ENCODE measurements at places on chromosomes 1 and 21. TPM values are rescaled to one million over a fixed set of nuclear protein-coding genes. Genes with fewer than 3 reads are reported as not detected.

The PTGER3 gene
- total RNA-seq = 3.8 TPM

The TNNI3K gene
- 1.1 TPM for total RNA-seq

The CFAP74 gene
- not detected for total RNA-seq

The VCAM1 gene
- 191 TPM for total RNA-seq

The ERG gene
- 0.28 TPM for total RNA-seq

The CFHR2 gene
- not detected for total RNA-seq

The PLEKHN1 gene
- 0.28 TPM for total RNA-seq

The ERICH3 gene
- total RNA-seq = not detected

The UTS2 gene
- total RNA-seq = not detected

The PRSS38 gene
- total RNA-seq = not detected

The SYCP1 gene
- total RNA-seq = not detected

The OXCT2 gene
- total RNA-seq = 1.7 TPM

The OR2L3 gene
- not detected for total RNA-seq

The SEC16B gene
- total RNA-seq = 1.7 TPM

The TCHHL1 gene
- total RNA-seq = not detected

The TXNIP gene
- 229 TPM for total RNA-seq

The SPATA1 gene
- total RNA-seq = 0.71 TPM

The PLA2G2D gene
- not detected for total RNA-seq

The SH2D2A gene
- not detected for total RNA-seq

The ABCG1 gene
- 2.7 TPM for total RNA-seq

The CLDN14 gene
- total RNA-seq = 0.09 TPM

The ACTN2 gene
- total RNA-seq = 0.14 TPM

The PLOD1 gene
- 451 TPM for total RNA-seq

The SOX13 gene
- 2.2 TPM for total RNA-seq

The MORN1 gene
- 6.4 TPM for total RNA-seq

The ACKR1 gene
- not detected for total RNA-seq

The CFHR4 gene
- total RNA-seq = not detected

The LYPD8 gene
- total RNA-seq = 0.14 TPM

The AADACL3 gene
- not detected for total RNA-seq

The TNFRSF4 gene
- 0.14 TPM for total RNA-seq

The GRIK1 gene
- total RNA-seq = not detected

The FCRL4 gene
- total RNA-seq = not detected

The TAL1 gene
- under 0.01 TPM for total RNA-seq

The ADAM30 gene
- not detected for total RNA-seq

The AMY1B gene
- total RNA-seq = not detected

The ZNF648 gene
- not detected for total RNA-seq

The PLA2G2F gene
- not detected for total RNA-seq

The MSH4 gene
- total RNA-seq = 0.46 TPM

The TMPRSS2 gene
- not detected for total RNA-seq

The TSPAN2 gene
- total RNA-seq = 3.5 TPM

The CFHR1 gene
- total RNA-seq = not detected

The ARMH1 gene
- 0.71 TPM for total RNA-seq

The LCA5L gene
- total RNA-seq = 1.6 TPM

The CRNN gene
- not detected for total RNA-seq

The HLX gene
- 6.4 TPM for total RNA-seq

The FAM43B gene
- not detected for total RNA-seq

The RNPEP gene
- total RNA-seq = 57.5 TPM

The MR1 gene
- 22.5 TPM for total RNA-seq

The HTR6 gene
- not detected for total RNA-seq

The CELA3A gene
- total RNA-seq = not detected

The FCAMR gene
- total RNA-seq = not detected

The TNFSF4 gene
- 1.4 TPM for total RNA-seq
